ENCODE measurements at places on chromosomes 4 and X.

- DNase-seq, result no peak
Measured at GRCh38 chr4:3762753-3763549, 3.2 kb upstream of the ADRA2C start.

DNA sequence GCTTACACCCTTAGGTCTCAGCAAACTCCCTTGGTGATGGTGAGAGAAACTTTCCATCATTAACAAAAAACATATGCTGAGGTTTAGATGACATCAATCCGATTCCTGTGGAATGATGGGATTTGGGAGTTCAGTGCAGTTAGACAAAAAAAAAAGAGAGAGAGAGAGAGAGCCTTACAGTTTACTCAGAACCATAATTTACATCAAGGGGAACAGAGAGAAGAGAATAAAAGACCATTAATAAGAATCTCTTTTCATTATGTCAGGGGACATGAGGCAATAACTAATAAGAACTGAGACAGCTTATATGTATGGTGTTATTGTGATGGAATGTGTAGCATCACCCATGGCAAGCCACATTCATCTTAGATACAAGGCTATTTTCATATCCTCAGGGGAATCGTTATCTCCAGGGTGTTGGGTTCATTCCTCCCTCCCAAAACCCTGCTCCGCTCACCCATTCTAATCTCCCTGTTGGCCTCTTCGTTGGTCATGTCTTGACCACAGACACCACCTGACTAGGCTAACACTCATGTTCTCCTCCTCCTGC, 175.7 kb upstream of the MXRA5 start:
- no peak for DNase-seq

- no peak for DNase-seq
Measured at GRCh38 chr4:53122280-53123116, 243.4 kb downstream of the SCFD2 start.

DNA sequence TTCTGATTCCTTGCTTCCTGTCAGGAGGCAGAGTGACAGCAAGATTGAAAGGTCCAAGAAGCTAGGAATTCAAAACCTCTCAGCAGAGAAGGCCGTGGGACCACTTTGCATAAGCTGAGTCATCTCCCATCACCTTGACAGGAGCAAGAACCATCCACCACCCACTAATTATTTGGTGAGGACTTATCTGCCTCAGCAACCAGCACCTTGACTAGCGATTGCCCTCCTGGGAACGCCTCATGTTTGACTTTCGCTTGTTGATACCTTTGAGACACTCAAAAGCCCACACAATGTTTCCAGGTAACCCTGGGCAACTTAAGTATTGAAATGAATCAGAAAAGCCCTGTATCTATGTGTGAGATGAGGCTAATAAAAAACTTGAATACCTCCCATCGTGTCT, 233.5 kb upstream of the GYPA start:
- peak; percentile 51 for DNase-seq

- no peak for DNase-seq
Measured at GRCh38 chr4:73917081-73917501, 47.9 kb downstream of the CXCL1 start.

DNA sequence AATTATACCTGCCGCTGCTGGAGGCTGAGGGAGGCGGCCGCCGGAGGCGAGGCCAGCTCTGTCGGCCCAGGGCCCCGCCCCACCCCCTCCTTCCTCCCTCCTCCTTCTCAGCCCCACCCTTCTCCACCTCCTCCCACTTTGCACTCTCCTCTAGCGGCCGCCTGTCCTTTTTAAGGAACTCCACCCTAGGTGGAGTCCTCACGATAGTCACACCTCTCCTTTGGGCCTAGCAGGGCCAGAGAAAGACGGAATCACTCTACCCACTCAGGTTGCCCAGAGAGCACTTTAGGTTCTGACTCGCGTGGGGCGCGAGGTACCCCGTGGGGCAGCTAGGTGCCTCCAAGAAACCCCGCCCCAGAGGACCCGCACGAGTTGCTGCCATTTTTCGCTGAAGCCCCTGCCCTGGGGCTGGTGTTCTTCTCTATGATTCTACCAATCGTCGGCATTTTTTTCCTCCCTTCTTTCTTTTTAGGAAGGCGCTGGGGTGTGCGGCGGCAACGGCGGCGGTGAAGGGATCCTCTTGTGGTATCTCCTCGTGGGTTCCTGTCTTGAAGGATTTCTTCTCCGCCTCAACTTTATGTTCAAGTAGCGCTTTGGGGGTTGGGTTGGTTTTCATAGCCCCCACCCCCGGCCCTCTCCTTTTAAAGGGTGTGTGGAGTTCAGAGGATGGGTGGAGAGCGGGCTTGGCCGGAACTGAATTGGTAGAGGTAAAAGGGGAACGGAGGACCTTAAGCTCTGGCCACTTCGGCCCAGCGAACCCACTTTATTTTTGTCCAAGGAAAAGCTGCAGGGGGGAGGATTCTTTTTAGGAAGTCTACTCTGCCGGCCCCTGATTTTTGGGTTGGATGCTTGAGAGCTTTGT, at the start of gene KLF8:
Gene KLF8, plus strand, starts transcription at position 136 of the 862 bp plus-strand sequence. CDS start 979 bp downstream, outside the sequence.
- DNase-seq, result peak; percentile 72

DNA sequence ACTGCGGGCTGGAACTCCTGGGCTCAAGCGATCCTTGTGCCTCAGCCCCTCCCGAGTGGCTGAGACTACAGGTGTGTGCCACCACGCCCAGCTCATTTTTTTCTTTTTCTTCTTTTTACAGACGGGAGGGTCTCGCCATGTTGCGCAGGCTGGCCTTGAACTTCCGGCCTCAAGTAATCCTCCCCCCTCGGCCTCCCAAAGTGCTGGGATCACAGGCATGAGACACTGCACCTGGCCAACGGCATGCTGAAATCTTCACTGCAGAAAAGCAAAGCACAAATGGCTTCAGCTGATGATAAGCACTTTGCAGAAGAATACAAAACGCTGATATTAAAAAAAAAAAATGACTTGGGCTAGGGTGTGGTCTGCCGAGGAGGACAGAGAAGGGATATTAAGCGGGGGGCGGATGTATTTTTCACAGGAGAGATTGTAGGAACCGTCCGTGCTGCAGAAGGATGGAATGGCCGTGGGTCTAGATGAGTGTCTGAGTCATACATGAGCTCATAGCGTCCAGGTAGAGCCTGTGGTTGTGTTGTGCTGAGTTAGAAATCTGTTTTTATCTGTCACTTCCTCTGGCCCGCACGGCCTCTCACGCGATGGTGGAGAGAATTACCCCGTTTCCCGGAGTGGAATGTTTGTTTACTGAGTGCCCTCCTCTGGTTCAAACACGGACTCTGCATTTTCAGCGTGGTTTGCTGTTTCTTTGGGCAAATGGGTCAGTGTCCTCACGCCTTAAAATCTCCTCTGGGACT, 8.5 kb upstream of the AKAP17A start:
- peak; percentile 26 for DNase-seq

- no peak for DNase-seq
Measured at GRCh38 chrX:87616371-87616770, 98.8 kb downstream of the KLHL4 start.

- peak; percentile 70 for DNase-seq
Measured at GRCh38 chr4:24515698-24516097, 68.7 kb downstream of the DHX15 start.

DNA sequence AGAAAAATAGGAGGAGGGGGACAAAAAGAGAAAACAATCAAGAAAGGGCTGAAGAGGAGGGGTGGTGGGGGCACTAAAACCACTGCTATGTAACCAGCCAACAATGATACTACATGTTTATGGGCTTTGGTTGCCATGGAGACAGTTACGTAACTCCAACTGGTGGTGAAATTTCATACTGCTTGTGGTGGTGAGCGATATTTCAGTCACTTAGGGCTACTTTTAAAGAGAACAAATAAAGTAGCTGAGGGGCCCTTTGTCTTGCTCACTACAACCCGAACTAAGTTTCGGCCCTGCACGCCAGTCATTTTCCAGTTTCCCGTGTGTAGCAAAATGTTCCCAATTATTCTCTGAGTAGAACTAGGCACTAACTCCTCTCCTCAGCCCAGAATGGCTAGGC, 275.2 kb upstream of the EDA2R start:
- peak; percentile 57 for DNase-seq

GRCh38 chr4:48051078-48051477, 34.5 kb downstream of the NIPAL1 start:
- no peak for DNase-seq

DNA sequence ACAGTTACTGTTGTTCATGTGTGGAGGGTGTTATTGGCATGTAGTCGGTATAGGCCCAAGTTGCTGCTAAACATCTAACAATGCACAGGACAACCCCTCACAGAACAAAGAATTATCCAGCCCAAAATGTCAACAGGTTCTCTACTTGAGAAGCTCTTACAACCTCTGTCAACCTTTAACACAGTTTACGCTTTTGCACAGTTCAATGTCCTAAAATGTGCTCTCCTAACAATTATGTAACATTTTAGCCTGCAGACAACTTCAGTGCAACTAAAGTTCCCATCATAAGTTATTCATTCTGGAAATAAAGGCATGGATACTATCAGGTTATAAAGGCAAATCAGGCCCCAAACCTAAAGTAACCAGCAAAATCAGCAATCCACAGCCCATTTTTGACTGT, 66.2 kb downstream of the ASB9 start:
- DNase-seq, result no peak

DNA sequence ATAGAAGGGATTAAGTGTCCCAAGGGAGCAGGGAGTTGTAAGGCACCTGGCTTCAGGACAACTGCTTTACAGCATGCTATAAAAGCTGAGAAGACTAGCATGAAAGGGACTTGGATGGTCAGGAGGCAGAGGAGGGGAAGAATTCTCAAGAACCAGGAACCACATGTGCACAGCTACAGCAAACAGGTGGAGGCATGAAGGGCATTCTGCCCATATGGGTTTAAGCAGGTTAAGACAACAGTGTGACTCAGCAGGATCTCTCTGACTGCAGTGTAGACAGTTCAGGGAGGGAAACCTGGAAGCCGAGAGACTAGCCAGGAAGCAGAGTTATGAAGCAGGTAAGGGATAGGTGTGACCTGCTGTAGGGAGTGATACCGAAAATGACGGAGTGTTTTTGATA, 117.0 kb downstream of the DHRSX start:
- DNase-seq, result no peak

GRCh38 chrX:110915111-110915510, 119.5 kb upstream of the CHRDL1 start:
- no peak for DNase-seq

DNA sequence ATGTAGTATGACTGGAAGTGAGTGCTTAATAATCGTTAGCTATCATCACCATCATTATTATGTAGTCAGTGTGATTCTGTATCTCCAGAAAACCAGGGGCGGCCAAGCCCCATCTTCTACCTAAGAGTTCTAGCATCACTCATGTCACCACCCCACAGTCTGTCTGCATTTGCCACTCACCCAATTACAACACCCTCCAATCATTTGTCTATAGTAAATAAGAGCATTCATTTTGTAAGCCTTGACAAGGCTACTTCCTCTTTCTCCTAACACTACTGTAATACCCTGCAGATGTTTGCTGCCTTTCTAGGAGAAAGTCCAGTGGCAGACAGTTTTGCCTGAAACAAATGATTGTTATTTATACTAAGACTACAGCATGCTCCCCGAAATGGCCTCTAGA, 15.8 kb upstream of the IL21 start:
- no peak for DNase-seq

DNA sequence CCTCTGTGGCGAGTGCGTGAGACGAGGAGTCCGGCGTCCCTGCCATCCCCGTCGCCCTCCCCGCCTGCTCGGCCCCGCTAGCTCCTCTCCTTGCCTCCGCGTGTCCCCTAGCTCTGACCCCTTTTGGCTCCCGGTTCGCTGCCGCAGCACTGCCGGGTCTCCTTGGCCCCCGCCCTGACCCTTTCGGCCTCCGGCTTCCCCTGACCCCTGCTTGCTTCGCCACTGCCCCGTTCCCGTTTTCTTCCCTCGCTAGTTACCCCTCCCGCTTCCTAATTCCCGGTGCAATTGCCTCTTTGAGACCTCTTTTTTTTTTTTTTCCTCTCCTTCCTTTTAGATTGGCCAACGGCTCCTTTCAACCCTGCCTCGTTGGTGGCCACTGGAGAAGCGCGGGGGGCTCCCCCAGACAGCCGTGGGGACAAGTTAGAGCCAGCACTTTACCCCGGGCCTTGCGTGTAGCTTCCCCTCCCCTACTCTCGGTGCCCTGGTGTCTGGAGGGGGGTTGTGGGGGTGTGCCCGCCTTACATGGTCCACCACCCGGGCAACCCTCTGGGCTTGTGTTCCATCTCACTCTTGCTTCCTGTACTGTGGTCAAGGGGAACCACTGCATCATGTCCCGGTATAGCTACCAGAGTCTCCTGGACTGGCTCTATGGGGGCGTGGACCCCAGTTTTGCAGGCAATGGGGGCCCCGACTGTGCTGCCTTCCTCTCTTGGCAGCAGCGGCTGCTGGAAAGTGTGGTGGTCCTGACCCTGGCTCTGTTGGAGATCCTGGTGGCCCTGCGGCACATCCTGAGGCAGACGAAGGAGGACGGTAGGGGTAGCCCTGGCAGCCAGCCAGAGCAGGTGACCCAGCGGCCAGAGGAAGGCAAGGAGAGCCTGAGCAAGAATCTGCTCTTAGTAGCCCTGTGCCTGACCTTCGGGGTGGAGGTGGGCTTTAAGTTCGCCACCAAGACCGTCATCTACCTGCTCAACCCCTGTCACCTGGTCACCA, 548 bp downstream of the TMEM164 start:
- DNase-seq, result peak; percentile 30

GRCh38 chr4:124152132-124152531, 560.4 kb downstream of the ANKRD50 start:
- no peak for DNase-seq

DNA sequence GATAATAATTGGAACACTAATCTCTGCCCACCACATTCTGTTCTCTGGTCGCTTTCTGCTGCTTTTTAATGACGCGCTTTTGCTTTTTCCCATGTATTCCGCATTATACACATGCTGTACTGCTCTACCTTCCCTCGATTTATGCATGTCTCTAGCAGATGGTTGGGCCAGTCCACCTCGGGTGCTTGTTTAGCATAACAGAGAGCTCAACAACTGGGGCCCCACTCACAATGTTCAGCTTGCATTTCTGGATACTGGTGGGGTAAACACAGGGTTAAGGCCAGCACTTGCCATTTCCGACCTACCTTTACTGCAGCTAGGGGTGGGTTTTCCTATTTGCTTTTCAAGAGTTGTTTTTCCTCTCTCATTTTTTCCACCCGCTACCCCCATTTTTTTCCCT, 255.8 kb downstream of the SOX3 start:
- DNase-seq, result no peak

DNA sequence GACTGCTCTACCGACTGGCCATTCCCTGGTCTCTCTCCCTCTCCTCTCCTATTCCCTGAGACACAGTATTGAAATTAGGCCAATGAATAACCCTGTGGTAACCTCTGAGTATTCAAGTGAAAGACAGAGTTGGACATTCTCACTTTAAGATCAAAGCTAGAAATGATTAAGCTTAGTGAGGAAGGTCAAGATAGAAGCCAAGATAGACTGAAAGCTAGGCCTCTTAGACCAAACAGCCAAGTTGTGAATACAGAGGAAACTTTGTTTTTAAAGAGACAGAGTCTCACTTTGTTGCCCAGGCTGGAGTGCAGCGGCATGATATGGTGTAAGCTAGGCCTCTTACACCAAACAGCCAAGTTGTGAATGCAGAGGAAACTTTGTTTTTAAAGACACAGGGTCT, 64.6 kb downstream of the KDM6A start:
- DNase-seq, result no peak

DNA sequence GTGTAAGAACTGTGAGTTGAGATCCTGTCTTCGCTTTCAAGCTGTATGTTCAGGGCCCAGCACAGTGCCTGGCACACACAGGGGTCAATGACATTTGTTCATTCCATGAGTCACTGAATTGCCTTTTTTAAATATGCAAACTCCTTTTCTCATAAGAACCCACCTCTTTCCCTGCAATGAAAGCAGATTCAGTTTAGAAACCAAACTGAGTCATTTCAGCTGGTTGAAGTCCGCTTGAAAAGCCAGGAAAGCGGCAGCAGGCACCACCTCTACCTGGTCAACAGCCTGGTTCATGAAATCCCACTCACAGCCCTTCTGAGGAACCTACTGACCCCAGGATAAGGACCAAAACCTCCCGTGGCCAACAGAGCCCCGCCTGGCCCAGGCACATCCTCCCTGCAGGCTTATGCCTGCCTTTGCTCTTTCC, 4.5 kb upstream of the C1QTNF7 start:
- no peak for DNase-seq
